ENCODE measurements at places on chromosomes 2 and 18.

DNA sequence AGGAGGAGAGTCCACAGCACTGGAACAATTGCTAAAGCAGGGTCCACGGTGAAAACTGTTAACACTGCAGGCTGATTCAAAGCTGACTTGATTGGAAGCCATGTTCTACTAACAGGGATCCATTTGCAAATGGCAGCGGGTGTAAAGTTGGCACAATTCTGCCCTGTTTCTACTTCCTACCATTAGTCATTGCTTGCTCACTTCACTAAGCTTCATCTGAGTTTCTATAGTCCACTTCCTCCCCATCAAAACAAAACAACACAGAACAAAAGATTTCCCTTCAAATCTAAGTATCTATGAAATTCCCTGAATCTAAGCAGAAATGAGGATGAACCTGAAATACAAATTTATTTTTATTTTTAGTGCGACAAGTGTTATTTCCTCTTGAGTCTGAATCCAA is 187.4 kb upstream of the SOX11 start:
- H3K27me3 ChIP-seq = no peaks in the 10 kb centered on the region
- H3K27ac ChIP-seq = no peak overlapping the region
- no peak overlapping the region for H3K4me3 ChIP-seq
- no peaks in the 10 kb centered on the region for H3K36me3 ChIP-seq
- no peak for DNase-seq

DNA sequence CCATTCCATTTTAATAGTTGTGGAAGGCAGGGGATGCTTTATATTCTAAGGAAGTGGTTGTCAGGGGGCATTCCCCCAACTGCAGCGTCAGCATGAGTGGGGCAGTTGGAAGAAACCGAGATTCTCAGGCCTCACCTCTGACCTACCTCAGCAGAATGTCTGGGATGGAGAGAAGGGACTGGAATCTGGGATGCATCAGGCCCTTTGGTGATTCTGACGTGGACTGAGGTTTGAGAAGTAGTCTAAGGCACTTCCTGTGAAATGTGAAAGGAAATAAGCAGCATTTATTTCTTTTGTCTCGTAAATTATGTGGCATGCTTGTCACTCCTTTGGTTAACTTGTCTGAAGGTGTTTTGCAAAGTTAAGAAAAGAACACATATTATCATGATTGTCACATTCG is 540.7 kb upstream of the NETO1 start:
- H3K4me1 ChIP-seq = no peaks in the 10 kb centered on the region
- DNase-seq = no peak
- H3K36me3 ChIP-seq = no peaks in the 10 kb centered on the region
- no peak overlapping the region for H3K27ac ChIP-seq
- no peaks in the 10 kb centered on the region for H3K27me3 ChIP-seq
- no peak overlapping the region for H3K4me3 ChIP-seq

- no peak for DNase-seq
- no peak overlapping the region for H3K27ac ChIP-seq
- no peaks in the 10 kb centered on the region for H3K36me3 ChIP-seq
- H3K27me3 ChIP-seq = no peaks in the 10 kb centered on the region
- no peaks in the 10 kb centered on the region for H3K4me1 ChIP-seq
Measured at GRCh38 chr2:95380280-95380679, 22.2 kb upstream of the FAHD2A start.

DNA sequence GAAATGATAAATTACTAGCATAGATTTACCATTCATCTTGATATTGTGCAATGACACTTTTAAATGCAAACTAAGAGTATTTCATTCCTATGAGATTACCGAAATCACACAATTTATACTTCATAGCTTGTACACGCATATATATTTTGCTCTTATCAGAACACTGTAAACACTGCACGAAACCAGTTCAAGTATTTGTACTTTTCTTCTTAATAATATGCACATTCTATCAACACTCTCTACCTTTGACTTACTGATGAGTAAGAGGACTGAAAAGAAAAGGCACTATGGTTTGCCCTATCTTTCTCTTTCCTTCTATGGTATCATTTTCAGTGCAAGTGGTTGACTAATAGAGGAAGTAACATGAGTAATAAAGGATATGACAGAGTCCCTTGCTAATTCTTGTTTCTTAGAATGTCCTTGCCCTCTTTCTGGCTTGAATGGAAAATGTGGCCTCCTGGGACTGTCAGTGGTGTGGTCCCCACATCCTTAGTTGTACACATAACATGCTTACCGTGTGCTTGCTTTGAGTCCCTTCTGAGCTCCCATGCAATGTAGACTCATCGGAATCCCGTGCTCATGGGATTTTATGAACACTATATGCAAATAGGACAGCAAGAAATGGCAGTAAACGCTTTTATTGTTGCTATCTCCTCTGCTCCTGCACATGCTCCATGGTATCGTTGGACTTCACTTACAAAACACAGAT is 363.5 kb upstream of the TNP1 start:
- H3K4me1 ChIP-seq = peaks cover 12% of the 10 kb centered on the region
- DNase-seq = peak; percentile 98
- peak overlapping the region; percentile 89 for H3K27ac ChIP-seq
- H3K36me3 ChIP-seq = no peaks in the 10 kb centered on the region
- H3K27me3 ChIP-seq = no peaks in the 10 kb centered on the region

- no peaks in the 10 kb centered on the region for H3K4me1 ChIP-seq
- H3K4me3 ChIP-seq = no peak overlapping the region
- no peaks in the 10 kb centered on the region for H3K27me3 ChIP-seq
- H3K36me3 ChIP-seq = no peaks in the 10 kb centered on the region
Measured at GRCh38 chr2:188416367-188416766, 124.7 kb downstream of the GULP1 start.

GRCh38 chr2:45458909-45459563 is 152.0 kb downstream of the SRBD1 start:
- no peak overlapping the region for H3K4me3 ChIP-seq
- no peak overlapping the region for H3K27ac ChIP-seq
- DNase-seq = peak; percentile 77
- H3K4me1 ChIP-seq = peaks cover 11% of the 10 kb centered on the region

DNA sequence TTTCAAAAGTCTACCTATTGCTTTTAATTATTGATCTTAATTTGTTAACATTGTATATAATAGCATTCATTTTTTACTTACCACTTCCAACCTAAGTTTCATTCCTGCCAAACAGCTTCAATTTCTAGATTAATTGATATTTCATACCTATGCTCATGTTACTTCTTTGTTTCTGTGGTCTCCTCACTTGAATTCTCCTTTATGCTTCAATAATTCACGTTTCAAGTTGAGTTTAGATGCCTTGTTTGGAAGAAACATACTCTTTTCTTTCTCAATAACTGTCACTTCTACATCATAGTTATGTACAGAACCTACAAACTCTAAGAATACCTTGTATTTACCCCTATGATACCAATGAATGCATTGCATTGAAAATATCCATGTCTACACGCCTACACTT is 862.2 kb upstream of the LRATD1 start:
- H3K36me3 ChIP-seq = no peaks in the 10 kb centered on the region
- DNase-seq = no peak
- H3K4me1 ChIP-seq = no peaks in the 10 kb centered on the region
- no peak overlapping the region for H3K27ac ChIP-seq

DNA sequence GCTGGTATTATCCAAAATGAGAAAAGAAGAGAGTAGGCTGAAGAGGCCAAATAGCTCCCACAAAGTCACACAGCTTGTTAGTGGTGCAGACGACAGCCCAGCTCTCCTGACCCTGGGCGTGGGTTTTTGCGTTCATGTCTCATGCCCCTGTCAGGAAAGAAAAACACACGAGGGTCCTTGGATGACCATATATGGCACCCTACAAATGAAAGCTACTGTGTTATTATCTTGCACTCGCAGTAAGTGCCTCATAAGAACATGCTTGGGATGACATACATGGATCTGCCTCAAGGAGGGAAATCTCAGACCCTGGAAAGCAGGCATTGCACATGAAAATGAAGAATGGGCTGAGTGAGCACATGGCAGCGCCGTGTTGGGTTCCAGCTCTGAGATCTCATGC is 89.7 kb downstream of the SEMA4F start:
- peaks cover 28% of the 10 kb centered on the region for H3K4me1 ChIP-seq
- H3K36me3 ChIP-seq = no peaks in the 10 kb centered on the region
- no peaks in the 10 kb centered on the region for H3K27me3 ChIP-seq

DNA sequence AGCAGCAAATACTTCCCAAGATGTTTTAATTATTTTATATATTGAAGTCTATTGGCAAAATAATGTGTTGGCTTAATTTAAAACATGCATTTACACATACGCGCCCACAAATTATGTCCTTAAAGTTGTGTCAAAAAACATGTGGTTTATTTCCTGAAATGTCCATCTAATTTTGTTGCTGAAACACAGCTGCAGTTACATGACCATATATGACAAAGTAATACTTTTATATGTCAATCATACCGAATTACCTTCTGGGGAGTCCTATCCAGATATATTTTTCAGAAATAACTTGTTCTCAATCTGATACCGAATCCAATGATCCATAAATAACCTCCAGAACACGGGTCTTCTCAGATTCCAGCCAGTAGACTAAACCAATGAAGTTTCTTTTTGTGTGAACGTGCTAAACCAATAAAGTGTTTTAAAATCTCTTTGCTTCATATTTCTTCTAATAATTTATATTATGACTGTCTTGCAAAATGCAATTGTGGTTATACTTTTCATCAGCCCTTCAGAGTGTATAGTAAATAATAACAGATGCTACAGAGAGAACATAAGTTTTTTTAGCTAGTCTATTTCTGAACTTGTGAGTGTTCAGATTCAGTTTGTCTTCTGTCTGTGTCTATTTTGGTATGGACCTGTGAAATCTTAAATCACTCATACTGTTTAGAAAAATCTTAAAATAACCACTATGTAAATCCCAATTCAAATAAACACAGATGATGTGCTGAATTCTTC is 2.4 kb downstream of the SCG2 start:
- H3K4me1 ChIP-seq = peaks cover 5% of the 10 kb centered on the region
- H3K27me3 ChIP-seq = no peaks in the 10 kb centered on the region
- H3K4me3 ChIP-seq = no peak overlapping the region

GRCh38 chr2:121319941-121320340 is 34.9 kb upstream of the TFCP2L1 start:
- no peak overlapping the region for H3K27ac ChIP-seq
- DNase-seq = no peak
- no peak overlapping the region for H3K4me3 ChIP-seq
- no peaks in the 10 kb centered on the region for H3K27me3 ChIP-seq

- no peak for DNase-seq
- no peaks in the 10 kb centered on the region for H3K4me1 ChIP-seq
- H3K4me3 ChIP-seq = no peak overlapping the region
Measured at GRCh38 chr18:55289775-55290174, 298.2 kb downstream of the TCF4 start.

GRCh38 chr2:234218266-234219045 is 168.0 kb downstream of the SPP2 start:
- H3K27me3 ChIP-seq = no peaks in the 10 kb centered on the region
- no peak overlapping the region for H3K4me3 ChIP-seq
- peak; percentile 11 for DNase-seq
- no peak overlapping the region for H3K27ac ChIP-seq
- no peaks in the 10 kb centered on the region for H3K36me3 ChIP-seq

- H3K27ac ChIP-seq = no peak overlapping the region
- H3K4me3 ChIP-seq = no peak overlapping the region
- H3K36me3 ChIP-seq = no peaks in the 10 kb centered on the region
- DNase-seq = no peak
Measured at GRCh38 chr2:198659096-198659870, 798.5 kb downstream of the SATB2 start.

- no peak overlapping the region for H3K4me3 ChIP-seq
- H3K27ac ChIP-seq = no peak overlapping the region
- H3K36me3 ChIP-seq = no peaks in the 10 kb centered on the region
Measured at GRCh38 chr2:120352696-120353590, 7.0 kb downstream of the INHBB start.
